ENCODE measurements at places on chromosomes 7 and 10.

GRCh38 chr10:78746155-78746763 is 322.5 kb upstream of the ZMIZ1 start:
- no peak for DNase-seq

DNA sequence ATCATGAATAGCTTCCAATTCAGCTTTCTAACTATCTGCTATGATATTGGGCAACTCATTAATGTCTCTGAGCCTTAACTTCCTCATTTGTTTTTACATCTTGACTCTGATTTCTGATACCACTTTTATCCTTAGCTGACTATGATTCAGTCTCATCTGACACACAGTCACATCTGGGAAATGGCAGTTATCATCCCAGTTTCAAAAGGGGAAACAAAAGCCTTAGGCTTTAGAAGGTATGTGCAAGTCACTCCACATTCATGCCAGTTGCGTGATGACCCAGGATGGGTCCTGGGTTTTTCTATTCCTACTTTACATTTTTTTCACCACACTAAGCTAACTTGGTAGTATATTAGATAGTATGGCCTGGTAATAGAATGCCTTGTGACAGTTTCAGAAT is 12.7 kb downstream of the SCIN start:
- DNase-seq, result no peak

GRCh38 chr7:216360-217300 is 24.3 kb downstream of the FAM20C start:
- DNase-seq, result no peak

DNA sequence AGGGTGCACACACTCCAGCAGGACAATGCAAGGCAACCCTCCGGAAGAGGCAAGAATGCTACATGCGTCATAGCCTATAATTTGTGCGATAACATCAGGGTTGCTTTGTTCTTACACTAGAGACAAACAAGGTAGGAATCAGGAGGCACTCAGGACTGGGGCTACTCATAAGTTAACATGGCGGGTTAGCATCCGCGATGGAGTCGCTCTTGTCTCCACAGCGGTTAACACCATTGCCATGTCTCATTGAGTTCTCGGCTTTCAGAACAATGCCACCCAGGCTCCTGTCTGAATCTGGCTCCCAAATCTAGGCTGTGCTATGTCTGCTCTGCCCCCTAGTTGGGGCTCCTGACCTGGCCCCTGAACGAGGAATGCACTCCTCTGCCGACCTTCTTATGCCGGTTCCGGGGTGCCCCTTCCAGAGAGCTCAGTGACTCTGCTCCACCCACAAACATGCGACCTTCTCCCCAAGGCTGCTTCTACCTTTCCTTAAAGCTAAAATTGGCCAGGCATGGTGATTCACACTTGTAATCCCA is 24.9 kb upstream of the SLF2 start:
- DNase-seq, result no peak

- DNase-seq, result no peak
Observed at GRCh38 chr7:127957886-127958285, 73.4 kb downstream of the LRRC4 start.

DNA sequence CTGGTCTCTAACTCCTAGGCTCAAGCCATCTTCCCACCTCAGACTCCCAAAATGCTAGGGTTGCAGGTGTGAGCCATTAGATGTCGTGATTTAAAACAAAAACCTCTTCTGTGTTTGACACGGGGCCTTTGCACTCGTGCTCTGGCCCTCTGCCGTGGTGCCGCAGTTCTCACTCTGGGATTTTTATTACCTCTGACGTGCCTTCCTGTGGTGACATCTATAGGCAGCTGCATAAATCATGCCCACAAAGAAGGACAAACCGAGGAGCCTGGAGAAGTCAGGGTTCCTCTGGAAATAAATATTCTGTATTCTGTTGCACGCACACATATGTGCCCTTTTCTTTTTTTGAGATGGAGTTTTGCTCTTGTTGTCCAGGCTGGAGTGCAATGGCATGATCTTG is 25.9 kb upstream of the OCM start:
- DNase-seq, result no peak
